ENCODE measurements at places on chromosomes 2 and 18.

GRCh38 chr18:55149994-55150393 lies 190.7 kb upstream of the CCDC68 start:
- no peak for DNase-seq

- no peak for DNase-seq
Measured at GRCh38 chr2:214379227-214379626, 31.6 kb upstream of the VWC2L start.

GRCh38 chr2:192499476-192499875 lies 304.7 kb upstream of the TMEFF2 start:
- no peak for DNase-seq

DNA sequence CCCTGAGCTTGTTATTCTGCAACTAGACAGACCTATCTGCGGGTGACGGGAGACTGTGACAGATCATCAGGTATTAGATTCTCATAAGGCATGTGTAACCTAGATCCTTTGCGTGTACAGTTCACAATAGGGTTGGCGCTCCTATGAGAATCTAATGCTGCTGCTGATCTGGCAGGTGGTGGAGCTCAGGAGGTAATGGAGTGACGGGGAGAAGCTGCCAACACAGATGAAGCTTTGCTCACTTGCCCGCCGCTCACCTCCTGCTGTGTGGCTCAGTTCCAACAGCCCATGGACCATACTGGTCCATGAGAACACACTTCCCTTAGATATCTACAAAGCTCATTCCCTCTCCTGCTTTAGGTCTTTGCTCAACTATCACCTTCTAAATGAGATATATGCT lies 198.2 kb upstream of the SMAD7 start:
- no peak for DNase-seq

DNA sequence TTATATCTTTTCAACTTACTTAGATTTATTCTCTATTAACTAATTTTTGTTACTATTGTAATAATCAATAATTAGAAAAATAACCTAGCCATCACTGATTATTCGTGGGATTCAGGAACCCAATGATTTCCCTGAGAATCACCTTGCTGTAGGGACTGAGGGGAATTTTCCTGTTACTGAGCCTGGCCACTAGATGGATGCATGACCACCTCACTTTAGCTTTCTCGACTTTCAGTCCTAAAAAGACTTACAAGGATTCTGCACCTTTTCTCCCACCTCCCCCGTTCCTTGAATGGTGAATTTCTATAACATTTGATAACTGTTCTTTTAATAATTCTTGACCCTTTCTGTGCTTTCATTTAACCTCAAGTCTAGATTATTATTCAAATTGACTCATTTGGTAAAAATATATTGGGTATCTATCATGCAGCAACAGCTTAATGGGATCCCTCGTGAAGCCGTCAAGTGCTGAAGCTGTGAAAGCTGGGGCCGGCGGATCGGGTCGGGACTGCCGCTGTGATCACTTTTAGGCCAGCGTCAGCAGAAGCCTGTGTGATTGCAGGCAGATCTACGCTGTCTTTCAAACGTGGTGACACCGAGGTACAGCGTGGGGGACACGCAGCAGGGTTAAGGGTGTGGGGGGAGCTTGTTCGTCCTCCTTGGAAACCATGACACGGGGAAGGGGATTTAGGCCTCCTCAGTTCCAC lies 38.8 kb upstream of the TMEM18 start:
- DNase-seq = no peak

DNA sequence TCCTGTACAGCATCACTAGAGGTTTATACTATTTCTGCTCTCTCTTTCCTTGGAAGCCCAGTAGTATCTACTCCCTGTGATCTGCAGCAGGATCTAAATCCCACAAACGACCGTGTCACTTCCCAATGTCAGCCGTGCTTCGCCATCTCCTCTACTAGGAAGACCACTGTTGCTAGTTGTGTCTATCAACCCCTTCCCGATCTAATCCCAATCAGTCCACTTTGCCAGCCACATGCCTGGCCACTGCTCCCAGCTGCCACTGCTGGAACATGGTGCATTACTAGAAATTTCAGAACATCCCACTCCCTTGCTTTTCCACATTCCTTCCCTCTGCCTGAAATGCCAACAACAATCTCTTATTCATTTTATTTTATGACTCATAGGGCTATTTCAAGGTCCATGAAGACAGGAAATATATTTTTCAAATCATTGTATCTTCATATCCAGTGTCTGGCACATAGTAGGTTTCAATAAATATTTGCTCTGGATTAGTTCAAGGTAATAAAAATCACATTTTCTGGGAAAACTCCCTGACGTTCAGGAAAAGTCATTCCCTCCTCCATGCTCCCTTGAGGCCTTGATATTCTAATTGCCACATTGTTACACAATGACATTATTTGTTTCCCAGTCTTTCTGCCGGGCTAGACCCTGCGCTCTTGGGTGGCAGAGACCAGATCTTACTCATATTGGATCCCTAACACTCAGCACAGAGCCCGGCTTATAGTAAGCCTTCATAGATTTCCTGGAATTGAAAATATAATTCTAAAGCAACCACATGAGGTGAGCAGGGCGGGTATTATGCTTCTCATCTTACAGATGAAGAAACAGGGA lies 2.1 kb upstream of the TRIB2 start:
- DNase-seq = no peak

DNA sequence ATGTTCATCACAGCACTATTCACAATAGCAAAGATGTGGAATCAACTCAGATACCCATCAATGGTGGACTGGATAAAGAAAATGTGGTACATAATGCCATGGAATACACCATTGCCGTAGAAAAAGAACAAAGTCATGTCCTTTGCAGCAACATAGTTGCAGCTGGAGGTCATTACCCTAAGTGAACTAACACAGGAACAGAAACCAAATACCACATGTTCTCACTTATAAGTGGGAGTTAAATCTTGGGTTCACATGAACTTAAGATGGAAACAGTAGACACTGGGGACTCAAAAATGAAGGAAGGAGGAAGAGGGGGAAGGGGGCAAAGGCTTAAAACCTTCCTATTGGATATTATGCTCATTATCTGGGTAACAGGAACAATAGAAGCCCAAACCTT lies 228.1 kb upstream of the RAB6C start:
- no peak for DNase-seq

DNA sequence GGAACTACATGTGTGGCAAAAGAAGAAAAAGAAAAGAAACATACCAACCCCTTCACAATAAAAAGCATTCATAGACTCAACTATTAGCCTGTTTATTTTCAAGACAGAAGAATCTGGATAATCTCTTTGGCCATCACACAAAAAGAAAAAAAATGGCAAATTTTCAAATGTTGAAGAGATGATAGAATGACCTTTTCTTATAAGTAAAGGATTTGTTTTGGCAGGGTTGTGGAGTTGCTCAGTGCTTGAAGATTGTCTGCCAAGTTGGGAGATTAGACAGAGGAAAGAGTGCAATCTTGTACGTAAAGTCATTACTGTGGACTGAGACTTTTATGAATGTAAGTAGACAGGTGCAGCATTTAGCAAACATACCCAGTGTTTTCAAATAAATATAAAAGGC lies 18.5 kb upstream of the FAM171B start:
- DNase-seq = no peak

- no peak for DNase-seq
Measured at GRCh38 chr18:25225151-25225550, 126.8 kb downstream of the ZNF521 start.

DNA sequence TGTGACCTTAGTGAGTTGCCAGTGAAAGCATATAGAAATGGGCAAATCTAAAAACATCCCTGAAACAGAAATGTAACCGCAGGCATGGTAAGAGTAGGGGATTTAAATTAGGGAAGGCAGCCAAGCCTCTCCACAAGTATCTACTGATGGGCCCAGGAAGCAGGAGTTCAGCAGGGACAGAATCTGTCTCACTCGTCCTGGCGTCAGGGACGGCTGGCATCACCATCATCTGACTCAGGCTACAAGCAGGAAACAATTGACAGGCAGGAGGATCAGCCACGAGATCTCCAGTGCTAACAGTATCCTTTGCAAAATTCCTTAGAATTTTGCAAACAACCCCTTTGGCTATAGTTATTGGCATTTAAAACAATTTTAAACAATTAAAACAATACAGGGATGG lies 61.3 kb downstream of the SMAD4 start:
- no peak for DNase-seq

DNA sequence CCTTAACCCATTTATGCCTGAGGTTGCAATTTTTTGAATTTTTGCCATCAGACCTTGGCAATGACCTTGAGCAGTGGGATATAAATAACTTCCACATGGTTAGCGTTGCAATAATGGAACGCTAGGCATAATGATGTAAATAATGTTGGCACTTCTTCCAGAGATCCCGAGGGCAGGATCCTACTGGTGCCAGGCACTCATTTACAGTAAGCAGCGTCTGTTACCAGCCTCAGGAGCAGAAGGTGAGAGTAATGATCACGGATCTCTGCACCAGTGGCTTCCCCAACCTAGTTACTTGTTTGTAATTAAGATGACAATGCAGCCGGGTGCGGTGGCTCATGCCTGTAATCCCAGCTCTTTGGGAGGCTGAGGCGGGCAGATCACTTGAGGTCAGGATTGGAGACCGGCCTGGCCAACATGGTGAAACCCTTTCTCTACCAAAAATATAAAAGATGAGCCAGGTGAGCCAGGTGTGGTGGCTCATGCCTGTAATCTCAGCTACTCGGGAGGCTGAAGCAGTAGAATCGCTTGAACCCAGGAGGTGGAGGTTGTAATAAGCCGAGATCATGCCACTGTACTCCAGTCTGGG lies 41.9 kb downstream of the CPO start:
- no peak for DNase-seq

GRCh38 chr2:64104933-64105332 lies 39.3 kb downstream of the PELI1 start:
- DNase-seq = no peak

GRCh38 chr18:46411867-46412690 lies 244.9 kb downstream of the LOXHD1 start:
- DNase-seq = peak; percentile 9
